Activated naive CD4-positive, alpha-beta T cell treated with anti-CD3 and anti-CD28 coated beads, Interleukin-2, amount 50 U/mL, for 16 hours (primary cell): ENCODE measurements at places on chromosomes 2 and 18.
A peak's percentile ranks its signal among the peaks of the same experiment; 100 is the strongest.

DNA sequence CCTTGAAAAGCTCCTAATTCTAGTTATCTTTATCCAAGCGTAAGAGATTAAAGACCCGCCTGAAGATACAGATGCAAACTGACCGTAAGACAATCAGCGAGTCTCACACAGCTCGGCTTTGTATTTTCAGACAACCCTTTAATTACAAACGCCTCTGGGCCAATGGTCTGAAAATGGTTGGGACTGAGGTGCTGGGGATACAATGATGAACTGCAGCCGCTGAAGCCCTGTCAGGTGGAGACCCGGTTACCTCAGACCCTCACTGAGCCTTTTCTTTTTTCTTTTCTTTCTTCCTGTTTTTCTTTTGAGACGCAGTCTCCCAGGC lies 715 bp upstream of the CFAP36 start:
- DNase-seq: no peak

DNA sequence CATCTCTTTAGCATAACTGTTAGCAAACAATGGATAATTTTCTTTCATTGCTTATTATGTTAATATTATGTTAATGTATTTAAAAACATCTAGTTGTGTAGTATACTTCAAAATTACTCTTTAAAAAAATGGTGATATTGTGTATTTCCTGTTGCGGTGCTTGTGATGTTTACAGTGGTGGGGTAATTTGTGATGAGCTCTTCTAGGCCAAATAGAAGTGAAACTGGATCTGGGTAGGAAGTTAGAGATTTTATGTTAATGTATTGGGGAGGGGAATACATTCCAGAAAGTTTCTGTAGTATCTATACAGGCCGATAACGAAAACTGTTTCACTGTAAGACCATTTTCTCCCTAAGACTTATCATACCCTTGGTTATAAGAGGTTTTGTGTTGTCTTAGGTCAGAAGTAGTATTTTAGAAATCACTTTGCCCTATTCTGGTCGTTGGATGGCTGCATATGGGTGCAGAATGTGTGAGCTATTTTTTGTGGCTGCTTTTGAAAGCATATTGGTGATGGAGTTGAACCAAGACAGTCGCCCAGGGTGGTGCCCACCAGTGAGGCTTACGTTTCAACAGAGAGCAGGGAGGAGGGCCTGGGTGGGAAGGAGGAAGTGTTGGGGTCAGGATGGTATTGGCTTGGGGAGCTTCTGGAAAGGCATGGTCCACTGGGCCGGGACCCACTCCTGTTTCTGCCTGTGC lies 5.8 kb downstream of the TSHZ1 start:
- no peak for DNase-seq

GRCh38 chr2:80560326-80560725 lies 255.8 kb upstream of the LRRTM1 start:
- DNase-seq: no peak

- DNase-seq: no peak
These were observed 30.7 kb upstream of the FRZB start for GRCh38 chr2:182897137-182897536.

GRCh38 chr2:176491172-176491904 lies 222.1 kb downstream of the MTX2 start:
- DNase-seq: no peak

DNA sequence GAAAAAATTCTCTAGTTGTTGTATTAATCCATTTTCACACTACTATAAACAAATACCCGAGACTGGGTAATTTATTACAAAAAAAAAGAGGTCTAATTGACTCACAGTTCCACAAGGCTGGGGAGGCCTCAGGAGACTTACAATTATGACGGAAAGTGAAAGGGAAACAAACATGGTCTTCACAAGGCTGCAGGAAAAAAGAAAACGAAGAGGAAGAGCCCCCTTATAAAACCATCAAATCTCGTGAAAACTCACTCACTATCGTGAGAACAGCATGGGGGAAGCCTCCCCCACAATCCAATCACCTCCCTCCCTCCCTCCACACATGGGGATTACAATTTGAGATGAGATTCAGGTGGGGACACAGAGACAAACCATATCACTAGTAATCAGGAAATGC lies 61.7 kb upstream of the SPTBN1 start:
- no peak for DNase-seq

GRCh38 chr2:129078548-129078947 lies 759.9 kb upstream of the HS6ST1 start:
- no peak for DNase-seq

DNA sequence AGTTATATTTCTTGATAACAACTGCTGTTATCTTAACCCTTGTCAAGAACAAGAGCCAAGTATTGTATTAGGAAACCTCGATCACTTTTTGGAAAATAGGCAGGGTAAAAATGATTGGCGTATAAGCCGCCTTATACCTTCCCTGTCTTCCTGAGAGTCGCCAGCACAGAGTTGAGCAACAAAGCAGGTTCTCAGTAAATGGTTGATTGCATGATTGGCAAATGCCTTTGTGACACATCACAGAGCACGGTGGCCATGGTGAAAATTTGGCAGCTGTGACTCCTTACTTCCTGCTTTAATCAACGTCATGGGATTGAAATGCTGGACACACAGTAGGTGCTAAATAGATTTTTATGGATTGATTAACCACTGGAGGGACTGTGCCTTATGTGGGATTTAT lies 3.9 kb upstream of the KLHL29 start:
- peak; percentile 34 for DNase-seq

DNA sequence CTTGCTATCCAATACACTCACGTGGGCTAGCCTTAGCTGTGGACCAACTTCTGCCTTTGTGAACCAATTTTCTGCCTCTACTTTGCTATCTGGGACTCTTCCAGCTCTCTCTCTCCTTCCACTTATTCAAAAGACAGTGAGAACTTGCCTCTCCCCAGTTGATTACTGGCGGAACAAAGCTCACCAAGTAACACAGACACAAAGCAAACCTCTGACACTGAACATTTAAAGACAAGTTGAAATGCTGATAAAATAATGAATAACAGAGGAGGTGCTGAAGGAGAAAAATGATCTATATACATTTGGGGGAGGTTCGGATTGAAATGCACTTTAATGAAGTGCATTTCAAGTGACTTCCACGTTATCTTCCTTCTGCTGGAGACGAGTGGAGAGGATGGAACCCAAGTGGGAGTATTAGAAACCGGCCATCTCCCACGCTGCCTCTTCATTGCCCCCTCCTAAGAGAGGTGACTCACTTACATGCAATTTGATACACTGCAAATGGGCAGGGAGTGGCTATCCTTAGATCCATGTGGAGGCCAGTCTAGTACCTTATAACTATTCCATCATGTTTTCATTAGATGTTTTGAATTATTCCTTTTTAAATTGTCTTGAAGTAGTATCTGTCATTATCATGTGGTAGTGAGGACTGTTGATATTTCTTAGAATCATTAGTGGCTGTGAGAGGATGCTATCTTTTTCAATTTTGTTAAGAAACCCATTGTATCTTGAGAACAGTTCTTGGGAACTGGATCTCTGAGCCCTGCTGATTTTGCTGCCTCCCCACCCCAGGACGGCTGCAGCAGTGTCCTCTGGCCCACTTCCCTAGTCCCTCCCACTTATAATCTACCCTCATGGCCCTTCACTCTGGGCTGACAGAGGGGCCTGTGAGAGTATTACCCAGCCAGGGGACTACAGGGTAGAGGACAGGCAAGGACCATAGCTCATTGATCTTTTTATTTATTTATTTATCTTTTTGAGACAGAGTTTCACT lies 6.0 kb upstream of the GLI2 start:
- no peak for DNase-seq

DNA sequence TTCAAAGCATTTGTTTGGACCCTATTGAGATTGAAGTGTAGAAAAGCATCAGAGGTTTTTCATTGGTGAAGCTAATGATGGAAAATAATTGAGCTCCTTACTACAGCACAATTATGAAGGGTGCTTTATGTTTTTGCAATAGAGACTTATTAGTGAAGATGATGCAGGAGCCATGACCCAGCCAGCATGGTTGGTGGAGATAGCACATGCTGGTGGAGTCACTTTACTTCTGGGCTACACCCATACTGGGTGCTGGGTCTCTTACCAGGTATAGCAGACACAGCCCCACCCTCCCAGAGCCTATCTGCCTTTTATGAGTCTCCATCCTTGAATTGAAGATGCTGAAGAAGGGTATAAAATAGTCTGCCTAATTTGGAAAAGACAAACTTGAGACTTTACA lies 3.6 kb downstream of the ACP1 start:
- no peak for DNase-seq

DNA sequence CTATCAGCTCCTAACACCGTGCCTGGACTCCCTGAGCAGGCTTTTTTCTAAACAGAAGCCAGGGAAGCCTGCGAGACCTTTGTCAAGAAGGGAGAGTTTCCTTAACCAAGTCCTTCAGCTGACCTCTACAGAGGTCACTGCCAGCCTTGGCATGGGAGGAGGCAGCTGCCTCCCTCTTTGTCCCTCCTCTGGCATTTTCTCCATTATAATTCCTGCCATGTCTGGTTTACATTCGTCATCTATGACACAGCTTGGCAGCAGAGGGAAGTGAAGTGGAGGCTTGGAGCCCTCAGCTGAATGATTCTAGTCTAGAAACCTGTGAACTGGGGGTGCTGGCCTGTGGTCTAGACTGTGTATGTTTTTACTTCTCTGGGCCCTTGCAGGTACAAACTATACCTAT lies 22.5 kb downstream of the LIPG start:
- DNase-seq: no peak

DNA sequence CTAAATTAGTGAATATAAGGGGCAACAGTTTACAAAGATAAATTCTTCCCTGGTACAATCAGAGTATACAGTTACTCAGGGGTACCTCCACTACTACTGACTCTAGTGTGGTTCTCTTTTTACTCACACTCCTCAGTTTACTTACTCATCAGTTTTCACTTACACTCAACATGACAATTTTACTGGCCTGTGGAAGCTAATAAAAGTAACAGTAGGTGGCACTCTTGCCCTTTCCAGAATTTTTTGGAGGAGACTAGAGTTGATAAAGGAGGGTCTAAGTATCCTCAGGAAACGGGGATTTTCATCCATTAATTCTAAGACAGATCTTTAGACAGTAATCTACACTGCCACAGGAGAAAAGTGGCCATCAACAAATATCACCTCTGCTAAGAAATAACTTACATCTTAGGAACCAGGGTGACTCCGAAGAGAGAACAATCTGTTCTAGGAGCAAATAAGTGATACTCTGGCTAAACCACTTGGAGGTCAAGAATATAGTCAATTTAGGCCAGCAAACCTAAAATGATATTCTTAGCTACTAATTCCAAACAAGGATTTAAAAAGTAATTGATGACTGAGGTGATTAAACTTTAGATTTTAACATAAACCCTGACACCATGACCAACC lies 61.3 kb downstream of the ATL2 start:
- DNase-seq: no peak

- DNase-seq: no peak
These were observed at the start of gene CDH2 for GRCh38 chr18:28176948-28177827. Gene CDH2 (minus strand): TSS chr18:28177130. CDS start chr18:28177022, 108 bp downstream.

GRCh38 chr18:69596345-69596744 lies 195.7 kb downstream of the DOK6 start:
- DNase-seq: no peak

DNA sequence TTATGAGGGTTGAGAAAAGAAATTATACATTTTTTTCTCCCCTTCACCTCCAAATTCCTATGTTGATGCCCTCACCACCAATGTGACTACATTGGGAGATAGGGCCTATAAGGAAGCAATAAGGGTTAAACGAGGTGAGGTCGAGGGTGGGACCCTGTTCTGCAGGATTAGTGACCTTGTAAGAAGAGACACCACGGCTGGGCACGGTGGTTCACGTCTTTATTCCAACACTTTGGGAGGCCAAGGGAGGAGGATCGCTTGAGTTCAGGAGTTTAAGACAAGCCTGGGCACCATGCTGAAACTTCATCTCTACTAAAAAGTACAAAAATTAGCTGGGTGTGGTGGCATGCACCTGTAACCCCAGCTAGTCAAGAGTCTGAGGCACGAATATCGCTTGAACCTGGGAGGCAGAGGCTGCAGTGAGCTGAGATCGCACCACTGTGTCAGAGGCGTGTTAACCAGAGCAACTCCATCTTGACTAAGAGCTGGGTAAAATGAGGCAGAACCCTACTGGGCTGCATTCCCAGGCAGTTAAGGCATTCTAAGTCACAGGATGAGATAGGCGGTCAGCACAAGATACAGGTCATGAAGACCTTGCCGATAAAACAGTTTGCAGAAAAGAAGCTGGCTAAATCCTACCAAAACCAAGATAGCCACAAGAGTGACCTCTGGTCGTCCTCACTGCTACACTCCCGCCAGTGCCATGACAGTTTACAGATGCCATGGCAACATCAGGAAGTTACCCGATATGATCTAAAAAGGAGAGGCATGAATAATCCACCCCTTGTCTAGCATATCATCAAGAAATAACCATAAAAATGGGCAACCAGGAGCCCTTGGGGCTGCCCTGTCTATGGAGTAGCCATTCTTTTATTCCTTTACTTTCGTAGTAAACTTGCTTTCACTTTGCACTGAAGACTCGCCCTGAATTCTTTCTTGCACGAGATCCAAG lies 77.0 kb downstream of the NCAPH start:
- no peak for DNase-seq

DNA sequence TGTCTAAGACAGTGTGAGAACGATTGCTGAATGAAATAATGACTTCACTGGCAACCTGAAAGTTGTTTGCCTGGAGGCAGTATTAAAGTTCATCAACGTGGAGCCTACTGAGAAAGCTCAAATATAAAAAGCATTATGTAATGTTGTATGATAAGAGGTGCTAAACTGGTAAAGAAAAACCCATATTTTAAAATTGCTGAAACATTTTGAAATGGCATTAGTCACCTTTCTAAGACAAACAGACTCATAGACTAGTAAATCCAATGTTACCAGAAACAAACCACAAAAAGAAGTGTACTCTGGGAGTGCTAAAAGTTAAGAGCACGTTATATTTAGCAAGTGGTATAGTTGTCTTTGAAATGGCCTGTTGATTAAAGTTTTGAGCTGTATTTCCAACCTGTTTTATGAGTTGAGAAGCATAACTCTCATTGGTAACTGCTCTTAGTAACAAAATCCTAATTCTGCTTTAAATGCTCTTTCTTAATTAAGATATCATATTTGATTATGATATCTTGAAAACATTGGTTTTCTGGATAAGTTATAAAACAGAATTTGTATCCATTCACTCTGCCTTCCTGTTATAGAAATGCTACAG lies 62.7 kb downstream of the CYP1B1 start:
- no peak for DNase-seq

DNA sequence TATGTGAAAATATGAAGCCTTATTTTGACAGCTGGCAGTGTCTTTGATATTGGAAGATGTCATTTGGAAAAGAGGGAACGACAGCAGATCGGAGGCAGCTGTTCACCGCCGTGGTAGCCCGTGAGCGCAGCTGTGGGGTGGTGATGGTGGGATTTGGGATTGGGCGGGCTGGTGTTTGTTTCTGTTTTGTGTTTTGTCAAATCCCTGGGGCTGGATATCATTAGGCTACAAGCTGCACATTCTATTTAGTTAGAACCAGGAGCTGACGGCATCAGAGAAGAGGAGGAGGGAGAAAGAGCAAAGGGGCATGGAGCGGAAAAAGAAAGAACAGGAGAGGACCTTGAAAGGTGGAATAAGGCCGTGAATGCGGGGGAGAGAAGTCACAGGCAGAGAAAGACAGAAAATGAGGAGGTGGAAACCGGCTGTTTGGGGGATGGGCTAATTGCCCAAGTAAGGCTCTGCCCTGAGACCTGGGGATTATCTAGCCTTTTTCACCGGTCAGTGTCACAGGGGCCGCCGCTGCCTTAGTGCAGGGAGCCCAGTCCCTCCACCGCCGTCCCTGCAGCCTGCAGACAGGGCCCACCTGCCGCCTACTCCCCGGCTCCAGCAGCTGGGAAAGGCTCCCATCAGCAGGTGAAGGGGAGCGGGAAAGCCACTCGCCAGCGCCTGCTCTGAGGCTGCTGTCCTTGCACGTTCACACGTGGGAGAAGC lies 88.0 kb downstream of the ZCCHC2 start:
- no peak for DNase-seq
